A172 (cell line): ENCODE measurements at places on chromosomes 16 and 17.

- DNase-seq: no peak
Observed at GRCh38 chr17:66682283-66682682, 152.6 kb upstream of the CACNG5 start.

DNA sequence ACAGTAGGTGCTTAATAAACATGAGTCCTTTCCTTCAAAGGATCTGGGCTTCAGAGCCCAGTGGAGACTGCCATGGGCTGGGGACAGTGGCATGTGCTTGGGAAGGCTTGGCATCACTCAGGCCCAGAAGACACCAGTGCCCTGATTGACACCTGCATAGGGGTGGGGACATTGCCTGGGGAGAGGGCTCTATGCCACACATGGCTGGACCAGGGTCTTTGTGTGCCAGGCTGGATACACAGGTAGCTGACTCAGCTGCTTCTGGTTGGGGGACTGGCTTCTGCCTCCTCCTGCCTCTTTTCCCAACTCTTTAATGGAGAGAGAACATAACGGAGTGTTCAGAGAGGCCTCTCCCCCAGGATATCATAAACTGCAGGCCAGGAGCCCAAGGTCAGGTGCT is 93.1 kb upstream of the TMEM97 start:
- no peak for DNase-seq

- DNase-seq: no peak
Observed at GRCh38 chr17:67531291-67531690, 154.2 kb downstream of the PITPNC1 start.

GRCh38 chr17:4116516-4116915 is 26.3 kb downstream of the ZZEF1 start:
- DNase-seq: no peak

GRCh38 chr16:71373073-71373472 is 14.6 kb downstream of the CALB2 start:
- peak; percentile 49 for DNase-seq

GRCh38 chr17:57881143-57881542 is 31.3 kb upstream of the MRPS23 start:
- no peak for DNase-seq

DNA sequence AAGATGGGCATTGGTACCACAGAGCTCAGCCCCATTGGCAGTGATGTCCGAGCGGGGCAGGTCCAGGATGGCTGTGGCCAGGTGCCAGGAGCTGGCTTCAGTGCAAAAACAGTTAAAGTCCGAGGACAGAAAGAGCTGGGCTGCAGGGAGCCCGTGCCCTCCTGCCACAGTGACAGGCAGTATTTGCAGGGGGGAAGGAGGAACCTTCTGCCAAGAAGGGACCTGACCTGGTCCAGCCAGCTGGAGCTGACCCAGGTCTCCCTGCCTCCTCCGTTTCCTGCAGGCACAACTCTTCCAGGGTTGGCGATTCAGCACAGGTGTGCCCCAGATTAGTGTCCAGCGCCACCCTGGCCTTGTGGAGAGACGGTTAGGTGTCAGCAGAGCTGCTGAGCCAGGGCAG is 199.0 kb downstream of the ENGASE start:
- no peak for DNase-seq

DNA sequence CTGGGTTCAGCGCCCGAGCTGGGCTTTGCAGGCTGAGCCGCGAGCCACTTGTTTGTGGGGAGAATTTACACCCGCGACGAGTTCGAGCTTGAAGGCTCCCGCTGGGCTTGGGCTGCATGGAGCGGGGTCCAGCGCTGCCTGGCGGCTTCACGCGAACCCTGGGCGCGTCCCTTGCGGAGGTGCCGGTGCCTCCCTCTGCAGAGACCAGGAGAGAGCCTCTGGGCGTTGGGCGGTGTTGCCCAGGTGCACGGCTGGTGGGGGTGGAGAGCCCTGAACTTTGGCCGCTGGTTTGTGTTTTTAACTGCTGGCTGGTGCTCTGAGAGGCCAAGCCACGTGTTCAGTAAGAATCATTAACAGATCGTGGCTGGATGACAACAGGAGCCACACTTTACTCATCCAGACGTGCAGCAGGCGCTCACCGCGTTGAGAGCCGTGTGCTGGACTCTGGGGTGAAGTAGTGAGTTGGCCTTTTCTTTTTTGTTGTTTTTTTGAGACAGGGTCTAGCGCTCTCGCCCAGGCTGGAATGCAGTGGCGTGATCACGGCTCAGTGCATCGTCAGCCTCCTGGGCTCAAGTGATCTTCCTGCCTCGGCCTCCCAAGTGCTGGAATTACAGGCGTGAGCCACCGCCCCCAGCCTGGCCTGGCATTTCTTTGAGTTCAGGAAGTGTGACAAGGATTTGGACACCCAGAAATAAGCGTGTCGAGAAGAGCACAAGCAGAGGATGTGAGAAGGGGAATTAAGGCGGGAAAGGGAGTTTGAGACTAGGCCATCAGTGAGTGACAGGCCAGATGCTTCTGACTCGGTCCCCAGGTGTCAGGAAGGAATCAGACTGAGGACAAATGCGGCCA is 827 bp downstream of the CDK10 start:
- peak; percentile 40 for DNase-seq

GRCh38 chr17:54172985-54173316 is 350.2 kb downstream of the KIF2B start:
- no peak for DNase-seq

GRCh38 chr17:61739002-61739401 is 124.3 kb downstream of the BRIP1 start:
- no peak for DNase-seq

DNA sequence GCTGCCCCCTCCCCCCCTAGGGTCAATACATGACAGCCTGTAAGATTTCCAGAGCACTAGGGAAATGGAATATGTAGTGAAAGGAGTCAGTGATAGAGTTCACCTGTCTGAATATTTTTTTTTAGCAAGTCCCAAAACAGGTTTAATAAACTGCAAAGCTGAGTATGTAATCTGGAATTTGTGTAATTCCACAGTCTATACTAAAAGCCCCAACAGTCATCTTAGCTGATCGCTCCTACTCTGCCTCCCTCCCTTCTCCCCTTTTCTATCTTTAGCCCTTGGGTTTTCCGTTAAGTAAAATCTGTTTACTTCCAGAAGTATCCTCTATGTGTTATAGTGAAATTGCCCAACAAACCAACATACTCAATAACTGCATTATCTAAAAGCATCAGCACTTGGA is 3.5 kb downstream of the CDH13 start:
- no peak for DNase-seq

GRCh38 chr16:13242201-13242600 is 340.8 kb downstream of the SHISA9 start:
- no peak for DNase-seq

DNA sequence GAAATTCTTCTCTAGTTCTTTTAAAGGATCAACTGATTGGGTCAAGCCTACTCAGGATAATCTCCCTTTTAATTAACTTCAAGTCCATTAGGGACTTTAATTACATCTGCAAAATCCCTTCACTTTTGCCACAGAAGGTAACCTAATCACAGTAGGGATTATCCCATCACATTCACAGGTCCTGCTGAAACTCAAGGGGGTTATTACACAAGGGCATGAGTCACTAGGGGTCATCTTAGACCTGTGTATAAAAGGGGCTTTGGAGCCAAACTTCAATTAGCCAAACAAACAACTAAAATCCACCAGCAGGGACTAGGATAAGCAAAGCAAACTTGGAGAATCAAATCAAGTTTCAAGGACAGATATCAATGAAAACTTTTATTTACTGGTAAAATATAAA is 19.4 kb downstream of the CIAPIN1 start:
- DNase-seq: no peak

DNA sequence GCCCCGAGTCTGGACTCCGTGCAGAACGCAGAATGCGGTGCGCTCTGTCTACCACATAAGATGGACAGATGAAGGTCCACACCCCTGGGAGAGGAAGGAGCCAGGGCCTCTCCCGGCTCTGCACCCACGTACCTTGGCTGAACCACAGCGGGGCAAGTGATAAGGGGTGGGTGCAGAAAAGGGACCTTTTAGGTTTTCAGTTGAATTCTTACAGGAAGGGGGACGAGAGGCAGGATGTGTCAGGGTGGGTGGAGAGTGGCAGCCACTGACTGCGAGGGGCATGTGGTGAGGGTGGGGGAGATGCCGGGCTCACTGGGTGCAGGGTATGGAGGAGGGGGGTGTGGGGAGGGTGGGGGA is 372 bp downstream of the CD300A start:
- DNase-seq: no peak

DNA sequence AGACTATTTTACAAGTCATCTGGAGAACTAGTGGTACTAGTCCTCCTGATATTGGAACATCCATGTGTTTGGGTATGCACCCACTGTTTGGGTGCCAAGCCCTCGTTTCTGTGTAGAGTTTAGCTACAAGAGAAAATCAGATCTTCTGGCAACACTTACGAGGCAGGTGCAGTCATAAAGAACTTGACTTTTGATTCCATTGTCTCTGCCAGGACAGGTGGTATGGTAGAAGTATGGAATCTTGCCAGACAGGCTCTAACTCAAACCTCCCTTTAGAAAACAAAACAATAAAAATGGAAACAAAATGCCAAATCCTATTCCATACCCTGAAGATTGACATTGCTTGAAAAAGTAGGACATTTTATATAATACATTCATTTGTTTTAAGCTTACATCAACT is 16.0 kb downstream of the RNF43 start:
- DNase-seq: no peak

GRCh38 chr17:4958102-4958501 is 7.2 kb downstream of the ENO3 start:
- DNase-seq: no peak
